ENCODE measurements at places on chromosomes 2 and 18.

DNA sequence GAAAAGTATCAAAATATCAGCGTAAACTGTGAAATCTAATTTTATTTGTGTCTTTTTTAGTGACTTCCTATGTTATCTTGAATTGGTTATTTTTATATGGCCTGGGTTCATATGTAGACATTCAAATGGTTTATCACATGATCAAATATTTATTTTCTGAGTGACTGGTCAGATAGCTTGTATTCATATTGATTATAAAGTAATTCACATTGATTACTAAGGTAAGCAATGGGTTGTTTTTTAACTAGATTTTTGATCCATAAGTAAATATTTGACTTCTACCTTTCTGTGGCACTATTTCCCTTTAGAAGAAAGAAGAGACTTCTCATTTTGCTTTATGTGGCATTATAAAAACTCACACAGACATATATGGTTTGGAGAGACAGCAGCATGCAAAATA lies 260.5 kb downstream of the TCF4 start:
- no peak for DNase-seq

GRCh38 chr2:39150102-39150562 lies 29.3 kb upstream of the SOS1 start:
- DNase-seq: no peak

DNA sequence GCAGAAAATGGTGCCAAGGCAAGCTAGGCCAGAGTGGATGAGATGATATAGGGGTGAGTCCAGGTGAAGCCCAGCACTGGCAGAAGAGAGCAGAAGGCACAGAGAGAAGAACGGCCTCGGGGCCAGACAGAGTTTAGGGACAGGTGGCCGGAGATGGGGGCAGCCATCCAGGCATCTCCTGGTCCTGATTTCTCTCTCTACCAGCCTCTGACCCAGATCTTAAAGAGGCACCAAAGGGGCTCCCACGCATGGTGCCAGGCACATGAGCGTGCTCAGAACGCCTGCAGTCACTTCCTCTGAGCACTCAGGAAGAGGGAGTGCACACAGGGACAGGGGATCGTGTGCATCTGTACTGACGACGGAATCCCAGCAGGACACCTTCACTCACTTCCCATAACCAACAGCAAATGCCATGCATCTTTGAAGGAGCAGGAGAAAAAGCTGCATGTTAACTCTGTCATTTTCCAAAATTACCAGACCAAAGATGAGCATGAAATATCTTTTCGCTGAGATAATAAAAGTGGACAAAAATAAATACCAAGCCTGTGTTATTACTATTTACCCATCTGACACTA lies 427.8 kb upstream of the MYT1L start:
- DNase-seq: no peak

DNA sequence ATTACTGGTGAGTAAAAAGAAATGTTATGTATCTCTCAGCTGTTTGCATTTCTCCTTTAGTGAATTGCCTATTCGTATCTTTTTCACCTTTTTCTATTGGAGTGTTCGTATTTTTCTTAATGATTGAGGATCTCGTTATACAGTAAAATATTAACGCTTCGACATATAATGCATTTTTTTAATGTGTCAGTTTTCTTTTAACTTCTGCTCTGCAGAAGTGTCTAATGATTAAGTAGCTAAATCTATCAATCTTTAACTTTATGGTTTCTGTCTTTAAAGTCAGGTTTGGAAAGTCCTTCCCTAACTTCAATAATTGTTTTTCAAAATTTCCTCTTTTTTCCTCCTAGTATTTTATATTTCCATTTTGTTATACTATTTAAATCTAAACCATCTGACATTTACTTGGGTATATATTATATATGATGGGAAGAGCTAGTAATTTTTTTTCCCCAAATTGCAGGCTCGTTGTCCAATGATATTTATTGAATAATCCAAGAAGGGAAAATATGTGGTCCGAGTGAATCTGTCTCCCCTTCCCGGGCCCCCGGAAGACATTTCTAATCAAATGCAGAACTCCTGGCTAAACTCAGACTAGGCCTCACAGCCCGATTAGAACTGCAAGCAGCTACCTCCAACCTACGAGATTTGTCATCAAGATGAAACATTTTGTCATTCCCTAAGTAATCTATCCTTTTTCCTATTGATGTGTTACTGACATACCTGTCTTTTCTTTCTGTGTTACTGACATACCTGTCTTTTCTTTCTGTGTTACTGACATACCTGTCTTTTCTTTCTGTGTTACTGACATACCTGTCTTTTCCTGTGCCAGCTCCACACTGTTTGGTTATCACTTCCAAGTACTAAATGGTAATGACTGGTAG lies 17.2 kb downstream of the PCBP1 start:
- DNase-seq: peak; percentile 55

DNA sequence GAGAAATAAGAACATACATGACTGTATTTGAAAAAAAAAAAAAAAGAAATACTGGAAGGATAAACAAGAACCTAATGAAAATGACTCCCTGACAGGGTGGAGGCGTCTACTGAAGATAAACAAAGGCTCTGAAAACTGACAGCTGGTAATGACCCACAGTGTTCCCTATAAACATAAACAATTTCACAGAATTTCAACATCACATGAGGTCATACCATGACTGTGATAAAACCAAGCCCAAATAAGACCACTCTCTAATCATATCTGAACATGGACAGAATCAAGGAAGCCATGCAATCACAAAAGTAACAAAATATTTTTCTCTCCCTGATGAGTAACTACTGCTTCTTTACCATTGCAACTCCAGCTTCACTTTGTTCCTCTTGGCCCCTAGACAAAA lies 159.3 kb downstream of the FAM124B start:
- no peak for DNase-seq

- DNase-seq: no peak
Measured at GRCh38 chr2:116747103-116747502, 1067.4 kb upstream of the DDX18 start.

DNA sequence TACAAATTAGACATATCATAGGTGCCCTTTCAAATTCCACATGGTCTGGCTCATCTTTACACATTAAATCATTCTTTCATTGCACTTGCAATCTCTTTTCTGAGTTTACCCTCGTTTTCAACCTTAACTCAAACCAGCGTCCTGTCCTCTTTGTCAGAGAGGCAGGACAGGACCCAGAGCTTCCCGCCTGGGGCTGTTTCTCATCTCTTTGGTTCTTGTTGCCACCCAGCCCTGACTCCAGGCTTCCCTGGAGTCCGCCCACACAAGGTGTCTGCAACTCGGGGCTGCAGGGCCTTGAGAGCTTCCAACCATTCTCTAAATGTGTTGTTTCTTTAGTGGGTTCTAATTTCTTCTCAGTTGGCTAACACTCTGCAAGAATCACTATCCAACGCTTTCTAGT lies 24.4 kb downstream of the RBMS1 start:
- DNase-seq: no peak

DNA sequence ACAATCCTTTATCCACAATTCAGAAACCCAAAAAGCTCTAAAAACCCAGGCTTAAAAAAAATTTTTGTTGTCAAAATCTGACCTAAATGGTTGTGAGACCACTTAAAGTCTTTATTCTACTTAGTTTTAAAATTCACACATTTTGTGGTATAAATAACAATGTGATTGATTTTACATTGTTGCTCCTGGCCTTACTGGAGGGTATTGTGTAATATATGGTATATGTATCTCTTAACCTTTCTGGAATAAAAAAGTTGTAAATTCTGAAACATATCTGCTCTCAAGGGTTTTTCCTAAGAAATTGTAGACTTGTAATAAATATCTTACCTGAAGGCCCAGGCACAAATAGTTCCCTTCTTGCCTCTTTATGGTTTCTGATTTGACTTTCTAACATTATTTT lies 73.3 kb upstream of the PNPT1 start:
- no peak for DNase-seq

DNA sequence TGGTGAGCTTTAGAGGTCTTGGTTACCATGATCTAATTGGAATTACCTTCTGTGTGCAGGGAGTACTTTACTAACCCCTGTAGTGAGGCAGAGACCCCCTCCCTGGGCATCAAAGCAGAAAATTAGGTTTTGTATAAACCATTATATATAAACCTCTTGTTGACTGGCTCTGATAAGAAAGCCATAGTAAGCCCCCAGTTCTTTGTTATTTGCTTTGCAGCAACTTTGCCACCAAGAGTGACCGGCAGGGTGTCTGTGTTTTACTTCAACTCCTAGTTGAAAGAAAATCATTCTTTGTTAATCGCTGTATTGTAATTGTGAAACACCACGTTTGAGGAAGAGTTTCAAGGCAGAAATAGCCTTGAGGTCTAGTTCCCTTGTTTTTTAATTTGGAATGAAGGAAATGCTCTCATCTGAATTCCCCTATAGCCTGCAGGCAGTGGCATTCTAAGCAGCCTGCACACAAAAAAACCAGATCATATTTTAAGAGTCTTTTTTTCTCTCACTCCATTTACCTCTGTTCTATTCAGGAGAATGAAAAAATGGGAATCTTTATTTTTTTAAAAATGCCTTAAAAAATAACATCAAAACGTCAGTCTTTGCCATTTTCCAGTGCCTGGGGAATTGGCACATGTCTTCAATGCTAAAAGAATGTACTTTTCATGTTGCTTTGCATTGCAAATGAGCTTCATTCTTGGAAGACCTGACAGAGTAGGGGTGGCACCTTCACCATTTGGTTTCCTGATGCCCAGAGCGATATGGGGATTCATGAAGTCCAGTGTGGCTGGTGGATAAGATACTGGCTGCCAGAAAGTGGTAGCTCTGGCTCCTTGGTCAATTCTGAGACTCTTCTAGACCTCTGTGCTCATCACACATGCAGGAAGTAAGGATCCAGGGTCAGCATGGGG lies 338.1 kb downstream of the SLC4A3 start:
- no peak for DNase-seq

DNA sequence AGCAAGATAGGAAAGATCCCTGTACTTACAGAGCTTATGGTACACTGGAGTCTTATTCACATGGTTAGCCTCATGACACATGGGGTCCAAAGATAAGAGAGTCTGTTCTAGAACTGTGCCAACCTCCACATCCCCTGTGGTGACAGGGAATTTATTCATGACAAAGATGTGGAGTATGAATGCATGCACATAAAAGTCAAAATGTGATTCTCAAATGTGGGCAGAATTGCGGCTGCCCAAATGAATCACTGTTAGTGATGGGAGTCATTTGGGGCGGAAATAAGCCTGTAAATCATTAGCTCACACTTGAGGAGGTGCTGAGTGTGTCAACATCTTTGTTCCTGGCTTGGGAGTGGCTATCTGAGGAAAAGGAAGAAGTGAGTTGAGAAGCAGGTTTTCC lies 560.6 kb downstream of the SLC4A3 start:
- no peak for DNase-seq

- no peak for DNase-seq
Measured at GRCh38 chr2:217415316-217415715, 555.5 kb upstream of the TNP1 start.

GRCh38 chr2:137987011-137987410 lies 22.7 kb downstream of the HNMT start:
- DNase-seq: no peak

GRCh38 chr2:9652898-9653479 lies 22.2 kb upstream of the YWHAQ start:
- no peak for DNase-seq

DNA sequence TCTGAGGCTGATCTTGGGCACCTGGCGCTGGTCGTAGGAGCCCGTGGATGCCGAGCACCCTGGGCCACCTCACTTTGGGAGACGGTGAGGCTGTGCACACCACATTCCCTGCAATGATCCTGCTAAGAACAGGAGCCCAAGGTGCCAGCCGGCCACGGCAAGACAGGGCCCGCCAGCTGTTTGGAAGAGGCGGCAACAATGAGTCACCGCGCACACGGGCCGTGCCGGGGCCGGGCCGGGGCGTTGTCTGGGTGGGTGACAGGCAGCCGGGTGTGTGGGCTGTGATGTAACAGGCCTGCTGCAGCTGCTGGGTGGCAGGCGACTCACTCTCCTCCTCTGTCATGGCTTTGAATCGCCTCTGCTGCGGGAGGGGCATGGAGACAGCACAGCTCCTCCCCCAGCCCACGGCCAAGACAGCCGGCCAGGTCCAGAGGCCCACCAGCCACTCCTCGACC lies 49.7 kb upstream of the ODC1 start:
- DNase-seq: peak; percentile 76

- no peak for DNase-seq
Measured at GRCh38 chr2:120754067-120754960, 18.6 kb downstream of the GLI2 start.

DNA sequence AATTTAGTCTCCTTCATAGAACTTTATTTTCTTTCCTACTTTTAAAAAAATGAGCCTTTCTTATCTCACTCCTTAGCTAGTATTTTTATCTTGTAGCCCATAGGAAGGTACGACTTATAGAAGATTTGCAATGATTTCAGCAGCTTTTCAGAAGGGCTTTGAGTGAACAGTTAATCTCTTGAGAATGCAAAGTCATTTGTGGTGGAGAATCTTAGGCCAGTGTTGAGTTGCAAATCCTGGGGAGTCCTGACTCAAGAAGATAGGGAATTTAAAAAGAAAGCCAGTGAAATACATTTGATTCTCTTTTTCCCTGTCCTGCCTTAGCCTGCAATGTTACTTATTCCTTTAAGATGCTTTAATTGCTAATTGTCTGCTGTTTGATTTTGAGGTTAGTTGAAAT lies 33.6 kb downstream of the LYPD6 start:
- no peak for DNase-seq

GRCh38 chr2:119371111-119371510 lies 4.3 kb downstream of the DBI start:
- no peak for DNase-seq

DNA sequence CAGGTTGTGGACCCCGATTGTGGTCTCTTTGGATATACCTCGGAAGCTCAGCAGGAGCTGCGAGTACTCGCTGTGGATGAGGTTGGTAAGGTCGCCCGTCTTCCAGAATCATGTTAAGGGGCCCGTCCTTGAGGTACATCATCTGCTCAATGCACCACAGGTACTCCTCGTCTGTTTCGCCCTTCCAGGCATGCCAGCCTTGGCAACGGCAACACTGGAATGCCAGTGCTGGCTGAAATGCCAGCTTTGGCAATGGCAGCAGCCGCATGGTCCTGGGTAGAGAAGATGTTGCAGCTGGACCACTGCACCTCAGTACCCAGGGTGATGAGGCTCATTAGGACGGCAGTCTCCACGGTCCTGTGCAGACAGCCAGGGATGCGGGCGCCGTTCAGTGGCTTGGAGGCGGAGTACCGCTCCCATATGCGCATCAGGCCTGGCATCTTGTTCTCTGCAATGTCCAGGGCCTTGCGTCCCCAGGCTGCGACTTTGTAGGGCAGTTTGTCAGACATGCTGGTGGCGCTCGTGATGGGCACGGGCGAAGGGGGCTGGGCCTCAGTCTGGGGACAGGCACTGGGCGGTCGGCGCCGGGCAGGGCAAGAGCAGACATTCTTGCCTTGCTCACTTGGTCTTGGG lies 122.2 kb upstream of the NXPH2 start:
- no peak for DNase-seq

DNA sequence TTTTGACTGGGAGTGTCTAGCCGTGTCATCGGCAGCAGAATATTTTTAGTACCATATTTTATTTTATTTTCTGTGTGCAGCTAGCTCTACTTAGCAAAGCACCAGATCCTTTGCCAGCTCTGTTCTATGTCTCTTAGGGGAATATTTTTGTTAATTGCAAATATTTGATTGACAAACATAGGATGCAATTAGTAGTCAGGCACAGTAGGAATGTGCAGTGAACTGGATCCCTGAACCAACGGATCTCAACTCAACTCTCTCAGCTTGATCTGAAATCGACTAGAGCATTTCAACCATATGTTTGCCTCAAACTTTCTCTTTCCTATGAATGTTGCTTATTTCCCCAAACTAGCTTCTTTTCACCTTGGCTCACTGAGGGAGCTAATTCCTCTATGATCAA lies 998.0 kb upstream of the FANCL start:
- no peak for DNase-seq

All from CD4-positive, alpha-beta T cell treated with Interleukin-2 at 100 ng/mL for 4 hours (primary cell).